ENCODE measurements at places on chromosomes 13 and 19.

- no peak overlapping the region for H3K27ac ChIP-seq
- H3K4me1 ChIP-seq = no peaks in the 10 kb centered on the region
- DNase-seq = no peak
These were observed 45.0 kb upstream of the RNF113B start for GRCh38 chr13:98222081-98222554.

DNA sequence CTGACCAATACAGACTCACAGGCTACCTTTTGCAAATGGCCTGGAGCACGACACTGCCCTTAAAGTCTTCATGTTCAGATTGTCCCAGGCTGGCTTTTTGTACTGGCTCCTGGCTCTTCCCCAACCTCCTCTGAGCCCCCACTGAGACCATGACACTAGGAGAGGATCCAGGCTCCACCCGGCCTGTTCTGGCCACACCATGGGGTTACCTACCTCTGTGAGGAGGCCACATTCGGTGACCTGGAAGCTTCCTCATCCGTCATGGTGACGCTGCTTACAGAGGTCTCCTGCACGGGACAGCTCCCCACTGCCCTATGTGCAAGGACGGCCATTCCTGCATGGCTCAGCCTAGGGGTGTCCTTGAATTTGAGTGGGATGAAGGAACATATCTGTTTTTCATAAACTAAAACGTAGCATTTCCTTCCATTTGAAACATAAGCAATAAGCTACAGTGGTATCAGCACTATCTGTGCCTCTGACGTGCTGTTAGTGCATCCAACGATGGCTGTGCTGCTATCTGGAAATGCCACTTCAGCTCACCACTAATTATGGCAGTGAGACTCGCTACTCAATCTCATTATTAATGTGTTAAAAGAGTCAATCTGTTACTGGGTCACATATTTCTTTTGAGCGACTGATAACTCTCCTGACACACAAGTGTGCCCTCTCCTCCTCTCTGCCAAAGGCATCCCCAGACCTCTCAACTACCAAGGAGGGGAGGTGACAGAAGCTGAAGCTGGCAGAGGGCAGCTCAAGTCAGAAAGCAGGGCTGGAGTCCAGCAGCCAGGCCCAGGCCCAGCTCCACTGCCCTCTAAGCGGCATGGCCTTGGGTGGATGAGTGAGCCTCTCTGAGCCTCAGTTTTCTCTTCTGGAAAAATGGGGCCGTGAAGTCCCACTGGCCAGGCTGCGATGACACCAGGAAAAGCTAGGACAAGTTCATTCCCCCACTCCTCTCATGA lies 29.6 kb downstream of the ELL start:
- no peak overlapping the region for H3K27ac ChIP-seq
- peaks cover 3% of the 10 kb centered on the region for H3K36me3 ChIP-seq
- no peak overlapping the region for H3K4me3 ChIP-seq
- no peak for DNase-seq
- peaks cover 37% of the 10 kb centered on the region for H3K4me1 ChIP-seq
- no peaks in the 10 kb centered on the region for H3K27me3 ChIP-seq

DNA sequence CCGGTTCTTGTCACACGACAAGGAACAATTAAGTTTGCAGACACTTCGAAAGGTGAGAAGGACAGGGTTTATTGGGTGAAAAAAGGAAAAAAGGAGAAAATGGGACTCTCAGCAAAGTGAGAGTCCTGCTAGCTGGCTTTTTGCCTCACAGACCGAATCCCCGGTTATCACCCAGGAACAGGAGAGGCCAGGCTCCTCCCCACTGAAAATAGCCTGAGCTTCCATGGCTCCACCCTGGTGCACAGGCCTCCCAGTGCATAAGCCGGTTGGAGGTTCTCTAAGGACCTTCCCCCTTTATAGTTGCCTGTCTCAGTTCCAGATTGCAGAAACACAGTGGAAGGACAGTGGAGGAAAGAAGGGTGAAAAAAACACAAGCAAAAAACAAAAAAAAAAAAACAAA lies 571.7 kb downstream of the KCTD12 start:
- no peaks in the 10 kb centered on the region for H3K4me1 ChIP-seq
- no peak overlapping the region for H3K27ac ChIP-seq
- DNase-seq = no peak
- H3K27me3 ChIP-seq = no peaks in the 10 kb centered on the region

DNA sequence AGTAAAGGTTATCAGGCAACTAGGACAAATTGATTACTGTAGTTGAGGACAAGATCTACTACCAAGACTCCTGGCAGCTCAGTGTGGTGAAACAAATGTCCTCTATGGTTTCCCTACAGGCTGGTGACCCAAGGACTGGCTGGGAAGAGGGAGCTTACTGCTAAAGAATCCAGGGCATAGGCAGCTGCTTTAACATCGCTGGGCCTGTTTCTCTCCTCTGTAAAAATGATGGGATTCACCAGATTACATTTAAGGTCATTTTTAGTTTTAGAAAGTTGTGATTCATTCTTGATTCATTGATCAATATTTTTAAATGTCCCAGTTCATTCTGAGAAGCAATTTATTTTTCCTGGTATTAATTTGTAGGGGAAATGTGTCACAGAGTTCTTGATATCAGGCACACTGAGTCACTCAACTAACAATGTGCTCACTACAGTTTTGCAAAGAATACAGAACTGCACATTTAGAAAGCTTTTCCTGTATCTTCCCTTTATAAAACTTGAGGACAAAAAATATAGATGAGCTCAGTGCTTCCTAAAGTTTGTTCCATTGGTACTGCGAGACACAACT lies 19.6 kb upstream of the FAM124A start:
- H3K36me3 ChIP-seq = no peaks in the 10 kb centered on the region
- H3K4me3 ChIP-seq = no peak overlapping the region

- no peaks in the 10 kb centered on the region for H3K4me1 ChIP-seq
- no peak overlapping the region for H3K4me3 ChIP-seq
- H3K27ac ChIP-seq = no peak overlapping the region
- no peak for DNase-seq
- no peaks in the 10 kb centered on the region for H3K27me3 ChIP-seq
These were observed 308.3 kb downstream of the TBC1D4 start for GRCh38 chr13:75173457-75174356.

- no peak overlapping the region for H3K27ac ChIP-seq
- H3K4me3 ChIP-seq = no peak overlapping the region
- H3K36me3 ChIP-seq = no peaks in the 10 kb centered on the region
- no peak for DNase-seq
These were observed 71.8 kb downstream of the TNFSF11 start for GRCh38 chr13:42645717-42646116.

Measured in activated naive CD4-positive, alpha-beta T cell treated with anti-CD3 and anti-CD28 coated beads, Interleukin-2, amount 10 ng/mL, durations not matched to agents 7 days and 5 days (primary cell).